ENCODE measurements at places on chromosomes 3 and 15.

GRCh38 chr3:25292036-25292435, 136.0 kb upstream of the RARB start:
- no peak for DNase-seq

DNA sequence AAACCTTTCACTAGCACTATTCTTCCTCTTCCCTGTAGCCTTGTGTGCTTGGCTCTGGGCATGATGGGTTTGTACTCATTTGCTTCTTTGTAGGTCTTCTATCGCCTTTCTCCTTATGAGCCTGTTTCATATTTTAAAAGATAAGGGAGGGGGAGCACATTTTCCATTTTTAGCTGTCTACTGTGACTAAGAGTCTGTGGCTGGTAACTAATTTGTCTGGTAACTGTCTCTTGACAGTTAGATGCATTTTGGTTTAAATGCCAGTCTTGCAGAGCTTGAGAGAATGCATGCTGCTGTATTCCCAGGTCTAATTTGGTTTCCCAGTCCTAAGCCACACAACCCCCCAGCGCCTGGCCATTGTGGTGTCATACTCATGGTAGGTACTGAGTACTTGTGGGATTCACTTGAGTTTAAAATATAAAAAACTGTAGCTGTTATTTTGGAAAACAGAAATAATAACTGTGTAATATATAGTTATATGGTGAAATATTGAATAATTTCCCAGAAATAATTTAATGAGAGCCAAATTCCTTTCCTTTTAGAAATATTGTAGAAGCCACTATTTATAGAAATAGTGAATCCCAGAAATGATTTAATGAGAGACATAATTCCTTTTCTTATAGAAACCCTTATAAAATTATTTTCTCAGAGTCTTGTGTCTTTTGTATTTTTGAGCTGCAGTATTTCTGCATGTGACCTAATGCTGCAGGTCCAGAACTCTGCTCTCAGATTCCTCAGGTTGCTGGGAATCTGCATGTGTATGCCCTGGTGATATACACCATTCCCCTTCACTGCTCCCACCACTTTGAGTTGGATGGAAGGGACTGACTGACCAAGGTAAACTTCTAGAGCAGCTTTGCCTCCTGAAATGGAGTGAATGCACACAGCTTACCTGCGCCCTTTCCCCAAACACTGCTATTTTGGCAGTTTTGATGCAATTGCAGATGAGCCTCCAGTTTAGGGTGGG, 13.9 kb upstream of the GPR171 start:
- no peak for DNase-seq

GRCh38 chr3:119747357-119747756, 34.5 kb upstream of the NR1I2 start:
- no peak for DNase-seq

DNA sequence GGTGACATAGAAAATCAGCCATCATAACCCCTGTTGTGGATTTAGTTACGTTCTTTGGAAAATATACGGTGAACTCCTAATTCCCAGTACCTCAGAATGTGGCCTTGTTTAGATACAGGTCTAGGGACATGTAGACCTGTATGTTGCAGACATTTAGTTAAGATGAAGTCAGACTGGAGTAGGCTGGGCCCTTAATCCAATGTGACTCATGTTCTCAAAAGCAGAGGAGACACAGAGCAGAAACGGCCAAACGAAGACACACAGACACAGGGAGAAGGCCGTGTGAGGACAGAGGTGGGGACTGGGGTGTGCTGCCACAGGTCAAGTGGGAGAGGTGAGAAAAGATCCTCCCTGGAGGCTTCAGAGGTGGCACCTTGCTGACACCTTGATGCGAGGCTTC, 119.0 kb upstream of the PROK2 start:
- DNase-seq = no peak
